ENCODE measurements at places on chromosomes 11 and 22.
A peak's percentile ranks its signal among the peaks of the same experiment; 100 is the strongest.

DNA sequence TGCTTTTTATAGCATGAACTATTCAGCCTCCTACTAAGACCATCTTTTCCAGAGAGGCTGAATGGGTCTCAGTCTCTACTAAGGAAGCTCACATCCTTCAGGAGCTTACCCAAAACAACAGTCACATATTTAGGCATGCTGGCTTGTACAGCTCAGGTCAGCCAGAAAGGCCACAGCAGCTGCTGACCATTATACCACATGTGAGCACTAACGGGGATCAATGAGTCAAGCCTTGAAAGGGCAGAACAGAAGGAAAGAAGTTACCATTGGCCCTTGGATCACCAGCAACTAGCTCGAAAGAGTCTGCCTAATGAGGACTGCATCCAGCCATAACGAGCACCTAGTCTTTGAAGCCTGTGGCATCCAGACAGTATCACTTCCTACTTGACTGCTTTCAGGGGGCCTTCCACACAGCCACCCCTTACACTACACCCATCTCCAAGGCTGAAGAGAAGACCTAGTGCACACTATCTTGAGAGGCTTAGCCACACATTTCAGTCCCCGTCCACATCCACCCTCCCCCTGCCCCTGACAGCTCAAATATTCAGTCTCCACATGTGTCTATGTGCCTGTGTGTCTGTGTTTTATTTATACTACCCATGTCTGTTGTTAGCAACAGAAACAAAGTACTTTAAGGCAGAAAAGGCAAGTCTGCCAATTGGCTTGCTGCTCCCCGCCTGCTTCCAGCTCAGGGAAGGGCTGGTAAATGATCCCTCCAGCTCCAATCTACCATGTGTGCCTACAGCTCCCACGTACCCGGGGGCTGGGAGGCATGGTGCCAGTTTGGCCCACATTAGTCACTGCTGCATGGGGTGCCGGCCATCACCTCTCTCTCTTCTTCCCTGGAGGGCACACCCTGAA is 95.5 kb downstream of the RPL27A start:
- DNase-seq, result no peak

GRCh38 chr22:43389227-43389836 is 22.5 kb upstream of the MPPED1 start:
- no peak for DNase-seq

- no peak for DNase-seq
These were observed 53.3 kb downstream of the NCAM1 start for GRCh38 chr11:113014262-113015097.

- DNase-seq, result no peak
These were observed 7.5 kb upstream of the ST3GAL4 start for GRCh38 chr11:126347751-126348668.

DNA sequence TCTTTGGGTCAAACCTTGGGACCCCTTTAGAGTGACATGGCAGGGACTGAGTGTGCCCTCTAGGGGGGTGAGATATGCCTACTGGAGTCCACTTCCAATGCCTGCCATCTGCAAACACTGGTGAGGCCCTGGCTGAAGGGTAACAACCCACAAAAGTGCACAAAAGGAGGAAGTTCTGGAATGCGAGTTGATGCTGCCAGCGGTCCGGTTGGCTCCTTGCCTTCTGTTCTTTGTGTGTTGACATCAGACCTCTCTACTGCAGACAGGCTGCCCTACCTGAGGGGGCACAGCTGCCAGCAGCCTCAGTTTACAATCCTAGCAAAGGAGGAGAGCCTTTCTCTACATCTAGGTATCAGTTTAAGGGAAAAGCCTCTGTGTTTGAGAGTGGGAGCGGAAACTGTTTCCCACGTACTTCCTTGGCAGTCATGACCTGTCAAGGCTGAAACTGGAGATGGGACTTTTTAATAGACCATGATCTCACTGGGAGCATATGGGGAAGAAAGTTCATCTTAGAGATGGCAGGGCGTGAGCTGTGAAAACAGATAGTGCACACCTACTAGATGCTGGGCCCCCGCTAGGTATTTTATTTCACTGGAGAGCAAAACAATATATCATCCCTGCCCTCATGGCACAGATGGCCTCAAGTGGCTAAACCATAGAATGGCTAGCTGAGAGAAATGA is 27.2 kb downstream of the BMAL1 start:
- DNase-seq, result peak; percentile 14

GRCh38 chr22:27075028-27075678 is 417.8 kb downstream of the MIAT start:
- DNase-seq, result no peak

- DNase-seq, result no peak
These were observed 173.7 kb upstream of the NECTIN1 start for GRCh38 chr11:119902656-119903231.

DNA sequence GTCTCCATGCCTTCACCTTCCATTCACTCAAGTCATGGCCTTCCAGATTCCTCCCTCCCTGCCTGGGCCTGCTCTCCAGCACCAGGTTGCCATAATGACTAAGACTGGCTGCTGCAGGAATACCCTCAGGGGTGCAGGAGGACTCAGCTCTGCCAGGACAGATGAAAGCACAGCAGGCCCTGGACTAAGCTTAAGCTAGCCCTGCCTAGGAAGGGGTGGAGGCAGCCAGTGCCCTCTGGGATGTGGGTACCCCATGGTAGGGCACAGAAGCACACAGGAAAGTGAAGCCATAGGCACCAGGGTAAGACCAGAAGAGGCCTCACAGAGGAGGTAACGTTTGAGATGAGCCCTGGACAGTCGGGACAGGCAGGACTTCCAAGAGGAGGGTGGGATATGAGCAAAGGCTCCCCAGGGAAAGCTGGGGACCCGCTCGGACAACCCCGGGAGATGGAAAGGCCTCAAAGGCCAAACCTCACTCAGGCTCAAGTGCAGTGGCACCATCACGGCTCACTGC is 3.0 kb upstream of the RIN1 start:
- no peak for DNase-seq

DNA sequence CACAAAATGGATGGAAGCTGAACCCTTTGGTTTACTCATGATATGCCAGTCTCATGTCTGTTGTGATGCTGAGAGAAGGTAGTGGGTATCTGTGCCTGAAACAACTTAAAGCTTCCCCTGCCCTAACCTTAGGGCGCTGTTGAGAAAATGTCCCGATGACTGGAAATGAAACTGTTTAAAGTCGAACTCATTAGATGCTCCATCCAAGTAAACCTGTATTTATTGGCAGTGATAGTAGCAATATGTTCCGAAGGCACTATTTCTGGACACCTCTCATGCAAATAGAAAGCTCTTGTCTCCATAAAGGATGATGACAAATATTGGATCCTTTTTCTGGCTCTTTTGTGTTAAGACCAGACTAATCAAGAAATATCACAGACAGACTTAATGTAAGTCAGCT is 86.2 kb downstream of the GRAMD1B start:
- DNase-seq, result no peak
